AG20443 (cell line): ENCODE measurements at places on chromosomes 12 and 14.

GRCh38 chr12:104742551-104743201, 215.4 kb downstream of the SLC41A2 start:
- no peak for DNase-seq

- DNase-seq = no peak
These were observed 14.5 kb upstream of the FLVCR2 start for GRCh38 chr14:75563931-75564330.

- peak; percentile 89 for DNase-seq
These were observed 159.8 kb upstream of the DAAM1 start for GRCh38 chr14:59028476-59029202.

- peak; percentile 50 for DNase-seq
These were observed at the start of gene JAG2 for GRCh38 chr14:105168496-105168978. Gene JAG2, minus strand, starts transcription at chr14:105168776. Its CDS starts 356 bp downstream, at chr14:105168420.

DNA sequence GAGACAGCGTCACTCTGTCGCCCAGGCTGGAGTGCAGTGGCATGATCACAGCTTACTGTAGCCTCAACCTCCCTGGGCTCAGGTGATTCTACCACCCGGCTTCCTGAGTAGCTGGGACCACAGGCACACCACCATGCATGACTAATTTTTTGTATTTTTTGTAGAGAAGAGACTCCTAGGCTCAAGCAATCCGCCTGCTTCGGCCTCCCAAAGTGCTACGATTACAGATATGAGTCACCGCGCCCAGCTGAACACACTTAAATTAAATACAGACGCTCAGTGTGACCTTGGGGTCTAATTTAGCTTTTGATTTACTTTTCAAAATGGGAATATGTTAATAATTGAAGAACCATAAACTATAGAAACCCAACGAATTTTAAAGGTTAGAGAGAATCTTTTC, 77.2 kb downstream of the C2CD5 start:
- peak; percentile 13 for DNase-seq

GRCh38 chr14:55699131-55700057, 119.4 kb downstream of the KTN1 start:
- DNase-seq = peak; percentile 50

GRCh38 chr14:66842911-66843512, 335.1 kb downstream of the GPHN start:
- DNase-seq = no peak

- no peak for DNase-seq
These were observed 202.9 kb downstream of the AKAP6 start for GRCh38 chr14:32531942-32532515.

DNA sequence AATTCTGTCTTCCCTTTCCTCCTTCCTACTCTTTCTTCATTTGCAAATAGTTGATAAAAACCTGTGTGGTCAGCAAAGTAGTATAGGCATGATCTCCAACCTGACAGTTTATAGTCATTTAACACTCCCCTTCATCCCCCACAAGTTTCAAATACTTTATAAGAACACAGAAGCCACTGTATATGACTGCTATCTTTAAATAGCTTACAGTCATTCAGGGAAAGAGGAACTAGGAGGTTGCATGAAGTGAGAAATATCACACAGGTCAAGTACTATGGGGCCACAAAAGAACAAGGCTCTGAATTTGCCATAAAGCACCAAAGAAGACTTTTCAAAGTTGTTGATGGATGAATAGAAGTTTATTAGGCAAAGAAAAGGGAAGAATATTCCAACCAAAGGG, 431.3 kb downstream of the NPAS3 start:
- DNase-seq = no peak

- DNase-seq = no peak
These were observed 342.9 kb downstream of the PAWR start for GRCh38 chr12:79347866-79348265.

GRCh38 chr14:99562856-99563748, 40.9 kb downstream of the CCDC85C start:
- peak; percentile 84 for DNase-seq

DNA sequence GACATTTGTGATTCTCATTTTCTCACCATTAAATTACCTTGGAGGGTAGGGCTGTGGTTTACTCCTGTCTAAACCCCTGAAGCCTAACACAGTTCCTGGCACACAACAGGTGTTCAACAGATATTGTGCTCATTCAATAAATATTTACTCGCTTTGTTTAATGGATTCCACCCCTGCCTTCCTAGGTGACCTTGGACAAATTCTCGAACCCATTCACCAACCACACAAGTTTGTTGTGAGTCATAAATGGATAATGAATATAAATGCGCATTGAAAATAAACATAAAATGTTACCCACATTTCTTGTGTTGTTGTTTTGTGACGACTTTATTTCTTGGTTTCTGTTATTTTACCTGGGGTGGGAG, 362 bp upstream of the TSFM start:
- no peak for DNase-seq

DNA sequence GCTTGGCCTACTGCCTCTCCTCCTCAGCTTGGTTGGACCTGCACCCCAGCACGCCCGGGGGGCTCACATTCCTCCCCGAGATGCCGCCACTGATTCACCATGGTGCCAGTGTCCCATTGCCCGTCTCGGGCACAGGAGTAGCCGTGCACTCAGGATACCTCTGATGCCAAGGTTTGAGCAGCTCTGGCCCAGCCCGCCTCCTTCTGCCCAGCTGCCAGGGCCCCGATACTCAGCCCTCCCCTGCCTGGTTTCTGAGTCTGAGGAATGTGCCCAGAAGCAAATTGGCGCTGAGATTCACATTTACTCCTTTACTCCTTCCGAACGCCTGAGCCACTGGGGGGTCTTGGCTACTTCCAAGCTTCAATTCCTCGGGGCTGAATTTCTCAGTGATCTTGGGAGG, 63.5 kb downstream of the NINJ2 start:
- DNase-seq = no peak

DNA sequence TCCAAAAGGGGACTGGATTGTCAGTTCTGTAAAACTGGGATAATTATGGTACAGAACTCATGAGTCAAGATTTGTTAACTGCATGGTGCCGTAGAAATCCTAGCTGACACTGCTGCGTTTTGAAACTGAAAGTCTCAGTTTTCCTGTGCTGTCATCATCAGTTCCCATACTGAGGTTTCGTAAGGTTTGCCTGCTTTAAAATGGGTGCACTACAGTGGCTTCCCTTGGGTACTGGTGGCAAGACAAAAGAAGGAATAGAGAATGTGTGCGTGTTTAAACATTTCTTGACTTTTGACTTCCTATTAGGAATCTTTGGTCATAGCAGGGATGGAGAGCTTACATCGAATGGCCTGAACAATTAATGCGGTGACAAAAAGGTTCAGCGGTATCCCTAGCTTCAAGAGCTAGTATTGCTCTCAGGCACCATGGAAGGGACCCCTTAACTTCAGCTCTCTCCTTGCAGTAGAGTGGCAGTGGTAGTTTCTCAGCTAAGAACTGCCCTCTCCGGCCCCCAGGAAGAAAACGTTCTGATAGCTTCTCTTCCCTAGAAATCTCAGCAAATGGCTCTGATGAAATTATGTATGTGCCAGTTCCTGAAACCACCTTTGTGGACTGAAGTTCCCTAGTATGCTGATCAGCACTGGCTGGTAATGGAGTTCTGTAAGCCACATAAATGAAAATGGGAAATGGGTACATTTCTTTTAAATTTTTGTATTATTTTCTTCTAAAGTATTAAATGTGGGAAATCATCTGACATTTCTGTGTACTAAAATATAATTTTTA, 28.9 kb downstream of the ANO6 start:
- peak; percentile 70 for DNase-seq

- DNase-seq = no peak
These were observed 49.2 kb upstream of the PTHLH start for GRCh38 chr12:28021704-28022103.

DNA sequence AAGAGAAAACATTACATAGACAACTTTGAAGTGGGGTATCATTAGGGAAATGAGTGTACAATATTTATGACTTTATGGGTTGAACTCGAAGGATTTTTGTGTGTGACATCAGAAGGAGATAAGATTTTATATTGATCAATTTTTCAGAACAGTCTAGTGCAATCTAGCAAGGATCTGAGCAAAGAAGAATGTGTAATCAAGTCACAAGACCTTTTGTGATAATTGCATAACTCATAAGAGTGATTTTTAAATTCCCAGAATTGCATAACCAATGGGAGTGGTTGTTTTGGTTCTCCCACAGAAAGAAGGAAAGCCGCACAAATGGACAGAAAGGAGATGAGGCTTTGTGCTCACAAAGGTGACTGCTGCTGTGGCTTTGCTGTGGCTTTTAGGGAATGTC, 441.8 kb upstream of the FLRT2 start:
- DNase-seq = peak; percentile 29

DNA sequence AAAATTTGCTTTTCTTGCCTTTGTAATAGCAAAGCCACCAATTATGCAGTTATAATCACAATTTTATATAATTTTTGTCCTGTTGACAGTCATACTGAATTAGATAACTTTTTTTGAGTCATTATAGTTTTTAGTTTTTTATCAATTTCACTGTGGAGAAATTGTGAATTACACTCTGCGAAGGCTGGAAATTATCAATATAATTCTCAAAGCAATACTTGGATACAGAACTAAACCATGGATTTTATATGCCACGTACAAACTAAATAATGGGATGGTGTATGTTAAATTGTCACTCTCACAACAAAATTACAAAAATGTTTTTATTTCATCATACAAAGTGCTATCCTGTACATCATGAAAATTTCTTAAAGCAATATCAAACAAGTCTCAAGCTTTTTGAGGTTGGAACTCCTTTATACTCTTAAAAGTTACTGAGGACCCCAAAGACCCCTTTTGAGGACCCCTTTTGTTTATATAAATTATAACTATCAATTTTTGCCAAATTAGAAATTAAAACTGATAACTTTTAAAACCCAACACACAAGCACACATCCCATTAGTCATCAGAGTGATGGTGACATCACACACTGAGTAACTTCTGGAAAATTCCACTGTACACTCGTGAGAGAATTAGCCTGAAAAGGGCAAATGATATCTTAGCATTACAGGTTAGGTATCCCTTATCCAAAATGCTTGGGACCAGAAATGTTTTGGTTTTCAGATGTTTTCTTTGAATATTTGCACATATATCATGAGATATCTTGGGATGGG, 19.8 kb upstream of the AQP2 start:
- peak; percentile 63 for DNase-seq

GRCh38 chr12:88566430-88566829, 13.8 kb downstream of the KITLG start:
- DNase-seq = no peak

DNA sequence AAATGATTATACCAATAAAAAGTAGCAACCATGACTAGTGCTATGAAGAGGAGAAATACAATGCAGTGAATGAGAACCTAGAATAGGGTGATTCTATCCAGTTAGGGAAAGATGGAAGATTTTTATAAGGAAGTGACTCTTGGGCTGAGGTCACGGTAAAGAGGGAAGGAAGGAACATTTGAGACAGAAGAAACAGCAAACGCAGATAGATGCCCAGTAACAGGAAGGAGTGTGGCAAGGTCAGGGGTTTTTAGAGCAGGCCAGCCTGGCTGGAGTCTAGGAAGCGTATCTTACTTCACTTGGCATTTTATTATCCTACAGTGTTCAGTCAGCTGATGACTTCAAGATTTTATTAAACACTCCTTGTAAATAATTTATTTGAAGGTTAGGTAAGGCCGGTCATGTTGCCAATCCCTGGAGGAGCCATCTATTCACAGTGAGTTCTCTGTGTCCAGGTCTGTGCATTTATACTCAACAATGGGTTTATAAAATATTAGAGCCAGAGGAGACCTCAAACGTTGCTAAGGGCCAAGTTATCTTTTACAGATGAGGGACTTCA, 170.6 kb downstream of the PRKCH start:
- DNase-seq = no peak

- no peak for DNase-seq
These were observed 7.4 kb upstream of the CCDC198 start for GRCh38 chr14:57501039-57501557.

DNA sequence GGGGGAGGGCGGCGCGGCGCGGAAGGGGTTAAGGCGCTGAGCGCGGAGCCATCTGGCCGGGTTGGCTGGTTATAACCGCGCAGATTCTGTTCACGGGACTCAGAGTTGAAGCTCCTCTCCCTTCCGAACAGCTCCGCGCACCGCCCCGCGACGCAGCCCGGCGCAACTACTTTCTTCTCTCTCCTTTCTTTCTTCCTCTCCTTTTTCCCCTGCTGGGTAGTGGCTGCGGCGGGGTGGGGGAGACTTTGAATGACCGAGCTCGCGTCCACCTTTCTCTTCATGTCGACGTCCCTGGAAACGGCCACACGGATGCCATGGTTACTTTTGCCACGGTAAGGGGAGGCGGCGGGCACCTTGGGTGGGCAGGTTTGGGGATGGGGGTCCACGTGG, at the start of gene NTF3:
NTF3 (plus strand) TSS at position 98 of the 390 bp plus-strand sequence; CDS start at position 315, 217 bp downstream.
- DNase-seq = peak; percentile 88

- DNase-seq = no peak
These were observed 47.4 kb downstream of the COCH start for GRCh38 chr14:30921788-30922187.
